SK-N-SH treated with all-trans-retinoic acid at 6 μM for 48 hours (cell line): ENCODE measurements at places on chromosomes 5 and 9.
A peak's percentile ranks its signal among the peaks of the same experiment; 100 is the strongest.

DNA sequence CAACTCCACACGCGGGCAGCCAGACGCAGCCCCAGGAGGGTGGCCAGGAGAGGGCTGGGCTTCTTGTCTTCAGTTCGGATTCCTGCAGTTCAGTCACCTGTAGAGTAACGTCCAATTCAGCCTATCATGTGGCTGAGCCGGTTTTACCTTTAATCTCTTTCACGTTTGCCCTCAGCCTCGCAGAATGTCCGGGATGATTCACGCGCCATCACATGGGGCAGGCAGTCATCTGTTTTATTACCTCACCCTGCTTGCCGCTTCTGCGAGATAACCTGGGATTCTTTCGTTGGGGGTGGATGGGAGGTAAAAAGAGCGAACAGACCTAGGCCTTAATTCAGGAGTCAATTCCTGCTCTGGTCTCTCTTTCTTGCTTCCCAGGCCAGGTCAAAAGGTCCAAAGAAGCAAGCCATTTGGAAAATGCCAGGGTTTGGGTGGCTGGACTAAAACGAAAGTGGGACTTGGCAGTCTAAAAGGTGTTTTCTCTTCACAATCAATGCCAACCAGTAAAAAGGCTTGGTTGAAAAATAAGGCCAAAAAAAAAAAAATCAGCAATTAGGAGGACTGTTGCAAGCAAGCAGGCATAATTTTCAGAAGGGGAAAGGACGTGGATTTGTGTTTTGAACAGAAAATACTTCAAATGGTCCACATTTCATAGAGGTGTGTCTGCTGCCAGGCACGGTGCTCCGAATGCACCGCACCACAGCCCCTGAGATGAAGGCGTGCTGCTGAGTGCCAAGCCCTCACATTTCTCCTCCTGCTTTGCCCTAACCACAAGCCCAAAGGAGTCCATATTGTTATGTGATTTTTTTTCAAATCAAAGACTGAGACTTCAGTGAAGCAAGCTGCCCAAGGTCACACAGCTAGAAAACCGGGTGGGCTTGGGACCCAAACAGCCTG lies 2.8 kb upstream of the WWC1 start:
- no peak for ATAC-seq

DNA sequence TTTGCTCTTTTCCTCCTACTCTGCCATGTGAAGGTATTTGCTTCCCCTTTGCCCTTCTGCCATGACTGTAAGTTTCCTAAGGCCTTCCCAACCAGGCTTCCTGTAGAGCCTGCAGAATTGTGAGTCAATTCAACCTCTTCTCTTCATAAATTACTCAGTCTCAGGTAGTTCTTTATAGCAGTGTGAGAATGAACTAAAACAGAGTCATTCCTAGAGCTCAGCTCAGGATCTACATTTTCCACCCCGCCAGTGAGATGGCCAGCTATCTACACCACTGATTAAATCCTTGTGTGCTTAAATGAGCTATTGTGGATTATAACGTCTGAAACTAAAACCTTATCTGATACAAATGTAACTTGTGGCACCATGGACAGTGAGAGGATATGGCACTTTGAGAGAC lies 55.0 kb downstream of the FRMD3 start:
- no peak for ATAC-seq

- ATAC-seq = peak; percentile 87
Measured at GRCh38 chr9:684054-684890, 157.2 kb upstream of the DMRT1 start.

DNA sequence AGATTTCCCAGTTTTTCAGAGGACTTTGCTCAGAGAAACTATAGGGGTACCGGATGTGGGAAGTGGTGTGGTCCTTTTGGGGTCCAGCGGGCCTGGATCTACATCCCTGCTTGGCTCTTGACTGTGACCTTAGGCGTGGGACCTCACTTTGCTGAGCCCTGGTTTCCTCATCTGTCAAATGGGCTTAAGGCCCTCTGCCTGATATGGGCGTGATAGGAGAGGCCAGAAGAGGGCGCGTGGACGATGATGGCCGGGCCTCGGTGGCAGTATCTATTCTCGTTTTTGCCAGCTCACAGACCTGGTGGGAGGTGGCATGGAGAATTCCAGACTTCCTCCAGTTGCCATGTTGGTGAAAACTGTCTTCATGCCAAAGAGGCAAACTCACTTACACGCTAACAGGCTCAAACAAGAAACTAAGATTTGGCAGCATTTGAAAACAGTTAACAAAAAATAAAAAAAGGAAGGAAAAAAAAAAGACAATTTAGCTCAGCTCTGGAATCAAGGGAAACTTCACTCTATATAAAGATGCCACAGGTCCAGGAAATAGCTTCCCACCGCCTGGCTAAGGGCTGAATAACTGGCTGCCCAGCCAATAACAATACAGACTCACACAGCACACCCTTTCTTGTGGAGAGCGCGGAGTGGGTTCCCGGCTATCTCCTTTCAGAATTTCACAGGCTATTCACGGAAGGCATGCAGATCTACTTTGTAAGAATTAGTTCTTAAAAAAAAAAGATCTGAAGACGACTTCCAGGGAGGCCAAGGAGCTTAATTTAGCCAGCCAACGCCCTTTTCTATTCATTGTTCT lies 1.7 kb downstream of the SH3PXD2B start:
- peak; percentile 76 for ATAC-seq

- no peak for ATAC-seq
Measured at GRCh38 chr9:114824110-114824509, 18.3 kb upstream of the TNFSF15 start.

DNA sequence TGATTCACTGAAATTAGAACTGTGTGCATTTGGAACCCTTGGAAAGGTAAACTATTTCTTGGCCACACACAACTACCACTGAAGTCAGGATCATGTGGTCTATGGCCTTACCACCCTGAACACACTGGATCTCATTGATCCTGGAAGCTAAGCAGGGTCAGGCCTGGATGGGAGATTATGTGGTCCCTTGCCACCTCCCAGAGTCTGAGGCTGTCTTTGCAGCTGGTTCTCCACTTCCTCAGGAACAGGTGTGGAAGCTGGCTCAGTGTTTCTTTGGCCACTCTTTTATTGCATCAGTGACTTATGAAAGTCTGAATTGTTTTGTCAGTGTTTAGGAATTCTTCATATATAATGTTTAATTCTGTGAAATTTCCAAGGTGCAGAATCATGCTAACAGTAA lies 89.2 kb downstream of the TEK start:
- ATAC-seq = no peak; the same call in 2 of the 3 replicates

GRCh38 chr5:158976035-158976434 lies 123.7 kb downstream of the EBF1 start:
- ATAC-seq = peak; percentile 77

DNA sequence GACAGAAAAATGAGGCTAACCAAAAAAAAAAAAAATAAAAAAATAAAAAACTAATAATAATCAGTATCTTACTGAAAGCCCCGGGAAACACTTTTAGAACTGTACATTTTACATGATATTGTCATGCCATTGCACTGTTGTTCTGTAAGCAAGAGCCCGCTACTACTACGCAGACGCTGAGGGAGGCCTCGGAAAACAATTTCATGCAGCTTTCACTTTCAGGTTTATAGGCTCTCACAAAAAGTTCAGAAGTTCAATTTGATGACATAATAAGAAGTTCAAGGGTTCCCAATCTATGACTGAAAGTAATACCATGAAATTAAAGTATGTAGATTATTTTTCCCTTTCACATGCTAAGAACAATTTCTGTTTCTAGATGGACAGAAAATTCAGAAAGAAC lies 318.3 kb upstream of the ITGA1 start:
- no peak for ATAC-seq

DNA sequence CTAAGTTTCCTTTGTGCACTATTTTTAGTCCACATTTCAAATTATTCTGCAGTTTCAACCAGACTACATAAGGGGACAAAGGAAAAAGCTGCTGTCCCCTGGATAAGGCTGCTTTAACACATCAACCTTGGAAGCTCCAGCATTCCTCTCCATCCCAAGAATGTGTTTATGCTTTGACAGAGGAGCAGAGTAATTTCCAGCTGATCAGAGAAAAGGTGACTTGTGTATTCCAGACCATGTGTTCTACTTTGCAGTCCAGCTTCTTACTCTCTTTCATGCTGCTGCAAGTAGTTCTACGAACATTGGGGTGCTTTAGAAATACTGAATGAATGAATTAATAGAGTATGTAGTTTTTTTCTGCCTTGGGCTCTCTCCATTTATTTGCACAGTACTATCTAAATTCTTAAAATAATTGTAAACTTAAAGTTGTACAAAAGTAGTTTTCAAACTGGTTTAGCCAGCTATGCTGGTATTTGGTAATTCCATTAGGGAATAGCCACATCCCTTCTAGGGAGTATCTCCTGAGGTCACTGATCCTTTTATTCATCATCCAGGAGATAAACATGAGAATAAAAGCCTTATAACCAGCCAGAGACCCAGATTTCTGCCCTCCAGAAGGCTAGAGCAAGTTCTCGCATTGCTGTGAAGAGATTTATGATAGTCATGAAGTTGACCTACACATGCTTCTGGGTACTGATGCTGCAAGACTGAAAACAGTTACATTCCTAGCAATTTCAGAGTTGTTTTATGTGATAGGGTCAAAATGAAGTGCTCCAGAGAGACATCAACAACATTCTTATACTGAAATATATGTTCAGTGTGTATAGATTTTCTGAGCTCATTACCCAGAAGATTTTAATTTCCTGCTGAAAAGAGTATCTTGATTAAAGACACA lies 215.2 kb downstream of the COMMD10 start:
- ATAC-seq = no peak; the same call in 2 of the 3 replicates

- ATAC-seq = no peak
Measured at GRCh38 chr5:81965524-81965923, 6.3 kb upstream of the ATG10 start.

- ATAC-seq = peak; percentile 78
Measured at GRCh38 chr9:113876151-113876992, at the start of gene ZNF618. Gene ZNF618, plus strand, starts transcription at chr9:113876309. Its CDS starts 72 bp downstream, at chr9:113876381.

- no peak for ATAC-seq
Measured at GRCh38 chr5:15233566-15233965, 266.4 kb upstream of the FBXL7 start.

GRCh38 chr5:39517800-39518199 lies 93.0 kb upstream of the DAB2 start:
- peak; percentile 90 for ATAC-seq

DNA sequence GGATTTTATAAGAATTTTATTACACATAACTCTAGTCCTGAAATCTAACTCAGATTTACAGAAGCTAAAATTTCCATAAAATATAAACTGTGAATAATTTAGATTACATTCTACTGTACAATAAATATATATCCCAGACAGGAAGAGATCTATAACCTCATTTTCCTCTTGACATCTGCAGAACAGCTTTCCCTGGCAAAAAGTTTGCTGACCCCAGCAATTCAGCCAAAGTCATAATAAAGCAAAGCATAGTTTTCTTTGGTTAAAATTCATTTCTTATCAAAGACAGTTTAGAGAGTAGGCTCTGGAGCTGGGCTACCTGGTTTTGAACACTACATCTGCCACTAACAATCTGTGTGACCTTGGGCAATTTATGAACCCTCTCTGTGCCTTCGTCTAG lies 372.5 kb downstream of the CAAP1 start:
- ATAC-seq = no peak

- no peak for ATAC-seq
Measured at GRCh38 chr5:4080370-4080769, 484.7 kb downstream of the IRX1 start.

- no peak for ATAC-seq
Measured at GRCh38 chr9:18073002-18073401, 401.0 kb upstream of the ADAMTSL1 start.

- no peak for ATAC-seq
Measured at GRCh38 chr9:36679710-36680109, 107.0 kb downstream of the MELK start.

DNA sequence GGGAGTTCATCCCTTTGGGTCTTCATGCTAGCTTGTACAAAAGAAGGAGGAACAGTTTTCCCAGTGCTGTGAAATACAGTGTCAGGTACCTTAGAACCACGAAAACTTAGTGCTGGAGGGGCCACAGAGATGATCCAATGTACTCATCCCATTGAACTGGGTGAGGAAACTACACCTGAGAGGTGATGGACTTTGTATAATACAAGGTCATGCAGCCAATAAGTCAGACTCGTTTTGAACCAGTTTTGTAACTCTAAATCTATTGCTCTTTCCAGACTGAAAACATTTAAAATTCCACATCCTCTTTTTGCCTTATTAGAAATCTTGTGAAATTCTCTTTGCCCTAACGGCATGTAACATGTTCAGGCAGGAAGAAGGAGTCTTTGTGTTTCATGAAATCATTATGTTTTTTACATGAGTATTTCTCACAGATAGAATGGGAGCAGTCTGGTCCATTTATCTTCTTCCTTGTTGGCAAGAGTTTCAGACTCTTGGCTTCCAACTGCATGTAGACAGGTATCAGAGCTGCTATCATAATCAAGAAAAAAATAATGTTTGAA lies 146.8 kb upstream of the FBXL7 start:
- no peak for ATAC-seq

GRCh38 chr9:19074836-19075235 lies 25.6 kb downstream of the RRAGA start:
- no peak for ATAC-seq
